ENCODE measurements at places on chromosomes 6 and 20. TPM values are rescaled to one million over a fixed set of nuclear protein-coding genes. Genes with fewer than 3 reads are reported as not detected.

The RHAG gene
- not detected for total RNA-seq

The ZSCAN26 gene
- 10.8 TPM for total RNA-seq

The CEP250 gene
- 52.5 TPM for total RNA-seq

The CRIP3 gene
- 0.29 TPM for total RNA-seq

The PTK7 gene
- total RNA-seq: 69.1 TPM

The TRIM38 gene
- 6.4 TPM for total RNA-seq

DNA sequence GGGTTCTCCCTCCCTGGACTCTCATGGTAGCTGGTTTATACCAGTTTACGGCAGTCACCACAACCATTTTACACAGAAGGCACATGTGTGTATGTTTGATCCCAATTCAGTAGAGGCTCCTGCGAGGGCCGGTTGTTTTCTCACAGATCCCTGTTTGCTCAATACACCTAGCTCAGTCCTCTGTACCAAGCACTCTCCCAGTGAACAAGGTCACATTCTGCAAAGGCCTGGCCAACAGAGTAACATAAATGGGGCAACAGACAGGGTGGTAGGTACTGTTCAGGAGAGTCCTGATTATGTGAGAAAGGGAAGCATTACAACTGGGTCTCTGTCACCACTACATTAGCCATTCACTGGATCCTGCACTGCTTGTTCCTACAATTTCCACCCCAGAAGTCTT lies 84.4 kb downstream of the ELOVL5 start:
- no peak for DNase-seq

DNA sequence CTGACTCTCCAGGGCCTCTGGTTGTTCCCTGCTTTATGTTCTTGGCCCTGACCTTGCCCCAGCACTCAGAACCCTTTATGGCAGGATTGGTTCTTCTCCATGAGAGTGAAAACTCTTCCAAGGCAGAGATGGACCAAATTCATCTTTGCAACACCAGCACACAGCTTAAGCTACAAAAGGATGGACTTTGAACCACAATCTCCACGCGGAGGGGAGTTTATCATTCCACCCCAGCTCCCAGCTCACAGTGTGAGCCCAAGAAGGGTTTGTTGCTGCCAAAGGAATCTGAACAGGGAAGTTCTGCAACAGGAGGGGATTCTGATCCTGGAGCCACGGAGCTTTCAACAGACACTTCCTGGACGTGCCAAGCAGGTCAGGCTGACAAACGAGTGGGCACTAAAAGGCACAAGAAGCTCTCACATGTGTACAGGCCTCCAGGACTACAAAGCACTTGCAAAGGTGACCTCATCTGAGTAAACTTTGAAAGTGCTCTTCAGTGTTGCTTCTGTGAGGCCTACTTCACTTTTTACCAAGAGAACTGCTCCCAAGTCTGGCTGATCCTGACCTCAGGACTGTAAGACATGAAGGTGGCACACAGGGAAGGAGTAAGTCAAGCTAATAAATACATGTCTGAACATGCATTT lies 8.9 kb downstream of the FITM2 start:
- no peak for DNase-seq

GRCh38 chr20:37317316-37317715 lies 27.9 kb downstream of the MANBAL start:
- DNase-seq: no peak

DNA sequence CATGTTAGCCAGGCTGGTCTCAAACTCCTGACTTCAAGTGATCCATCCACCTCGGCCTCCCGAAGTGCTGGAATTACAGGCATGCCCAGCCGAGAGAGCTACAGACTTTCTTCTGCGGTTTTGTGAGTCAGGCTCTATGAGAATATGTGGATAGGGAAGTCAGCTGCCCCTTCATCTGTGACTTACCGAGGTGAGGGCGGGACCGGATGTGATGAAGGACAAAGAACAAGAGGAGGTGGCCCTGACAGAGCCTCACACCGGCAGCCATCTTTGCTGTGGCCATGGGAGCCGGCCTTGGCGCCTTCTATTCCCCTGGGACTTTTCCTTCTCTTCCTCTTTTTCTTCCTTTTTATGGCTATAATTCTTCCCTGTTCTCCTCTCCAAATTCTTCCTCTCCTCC lies 67.0 kb downstream of the IYD start:
- DNase-seq: no peak

- DNase-seq: no peak
Observed at GRCh38 chr20:38962928-38963401, 821 bp downstream of the DHX35 start.

GRCh38 chr6:111566873-111567517 lies 38.7 kb downstream of the TRAF3IP2 start:
- no peak for DNase-seq

DNA sequence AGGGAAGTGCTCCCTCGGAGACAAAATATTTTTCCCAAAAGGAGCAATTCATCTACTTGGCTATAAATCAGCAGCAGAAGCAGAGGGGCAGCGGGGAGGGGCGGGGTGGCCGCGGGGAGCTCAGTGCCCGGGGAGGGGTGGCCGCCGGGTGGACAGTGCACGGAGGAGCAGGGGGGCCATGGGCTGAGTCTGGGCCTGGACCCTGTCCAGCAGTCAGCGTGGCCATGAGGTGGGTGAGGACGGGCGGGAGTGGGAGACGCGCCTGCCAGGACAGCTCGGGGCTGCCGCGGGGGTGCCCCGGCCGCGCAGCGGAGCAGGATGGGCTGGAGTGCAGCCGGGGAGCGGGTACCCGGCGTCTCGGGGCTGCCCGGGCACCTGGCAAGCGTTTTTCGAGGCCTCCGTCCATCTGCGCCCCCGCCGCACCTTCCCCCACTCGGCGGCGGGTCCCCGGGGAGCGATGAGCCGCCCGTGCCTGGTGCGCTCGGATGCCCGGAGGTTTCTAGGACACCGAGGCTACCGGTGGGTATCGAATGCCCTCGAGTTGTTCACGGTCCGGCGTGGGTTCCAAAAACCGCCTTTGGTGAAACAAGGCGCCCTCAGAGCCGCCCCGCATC lies 229.5 kb downstream of the THBS2 start:
- DNase-seq: no peak

DNA sequence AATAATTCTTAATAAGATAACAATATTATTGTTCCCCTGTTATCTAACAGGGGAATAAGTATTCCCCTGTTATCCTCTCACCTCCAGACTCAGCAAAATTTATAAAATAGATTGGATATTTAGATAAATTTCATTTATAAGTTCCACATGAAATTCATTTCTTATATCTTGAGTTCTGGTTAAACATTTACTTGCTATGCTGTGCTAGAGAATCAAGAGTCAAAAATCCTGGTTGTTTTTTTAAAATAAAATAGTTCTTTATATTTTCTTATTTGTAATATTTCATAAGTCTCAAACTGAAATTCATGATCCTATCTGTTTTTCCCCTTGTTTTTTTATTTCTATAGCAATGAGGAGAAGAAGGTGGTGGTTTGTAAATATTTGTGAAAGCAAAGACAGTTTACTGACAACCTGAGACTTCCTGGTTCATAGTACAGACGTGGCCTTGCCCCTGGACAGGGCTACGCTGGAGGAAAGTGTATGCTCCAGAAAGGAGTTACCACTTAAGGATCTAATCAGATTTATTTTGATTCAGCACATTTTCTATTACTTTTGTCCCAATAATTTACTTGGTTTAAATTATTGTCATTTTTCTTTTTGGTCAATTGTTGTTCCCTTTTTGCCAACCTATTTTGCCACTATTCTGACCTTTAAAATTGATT lies 37.8 kb upstream of the MARCKS start:
- DNase-seq: no peak

DNA sequence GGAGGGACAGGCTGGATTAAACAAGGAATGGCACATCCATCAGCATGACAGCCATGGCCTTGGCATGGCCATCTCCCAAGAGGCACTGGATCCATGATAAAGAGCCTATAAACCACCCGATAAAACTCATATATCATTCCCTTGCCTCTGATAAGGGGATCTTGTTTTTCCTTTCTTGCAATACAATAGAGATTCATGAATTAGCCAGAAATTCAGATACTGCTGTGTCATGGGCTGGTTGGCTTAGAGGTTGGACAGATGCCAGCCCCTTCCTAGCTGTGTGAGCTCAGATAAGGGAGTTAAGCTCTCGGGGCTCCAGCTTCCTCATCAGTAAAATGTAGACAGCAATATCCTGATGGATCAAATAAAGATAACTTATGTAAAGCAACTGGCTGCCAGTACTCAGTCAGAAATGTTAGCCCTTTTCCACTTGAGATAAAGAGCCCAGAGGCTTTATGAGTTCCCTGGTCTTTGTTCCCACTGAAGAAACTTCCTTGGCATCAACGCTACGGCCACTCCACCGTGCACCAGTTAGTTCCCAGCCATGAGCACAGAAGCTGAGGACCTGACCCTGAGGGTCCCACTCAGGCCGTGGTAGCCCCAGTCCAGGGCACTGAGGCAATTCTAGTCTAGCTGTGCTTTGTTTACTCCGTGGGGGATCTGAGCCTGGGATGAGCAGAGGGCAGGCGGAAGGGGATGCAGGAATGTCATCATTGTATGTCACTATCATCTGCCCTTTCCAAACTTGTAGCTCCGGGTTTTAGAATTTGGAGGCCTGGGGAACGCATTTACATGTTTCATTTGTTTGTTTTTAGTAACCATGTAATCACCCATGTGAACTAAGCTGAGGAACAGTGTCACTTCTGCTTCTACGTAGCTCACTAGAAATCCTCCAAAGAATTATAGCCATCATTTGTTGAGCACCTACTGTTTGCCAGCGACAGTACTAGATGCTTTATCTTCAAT lies 67.2 kb upstream of the TBC1D7 start:
- DNase-seq: peak; percentile 51

- no peak for DNase-seq
Observed at GRCh38 chr20:50418890-50419642, 91.1 kb upstream of the PTPN1 start.

- no peak for DNase-seq
Observed at GRCh38 chr6:74170118-74170517, 474.1 kb downstream of the CD109 start.

DNA sequence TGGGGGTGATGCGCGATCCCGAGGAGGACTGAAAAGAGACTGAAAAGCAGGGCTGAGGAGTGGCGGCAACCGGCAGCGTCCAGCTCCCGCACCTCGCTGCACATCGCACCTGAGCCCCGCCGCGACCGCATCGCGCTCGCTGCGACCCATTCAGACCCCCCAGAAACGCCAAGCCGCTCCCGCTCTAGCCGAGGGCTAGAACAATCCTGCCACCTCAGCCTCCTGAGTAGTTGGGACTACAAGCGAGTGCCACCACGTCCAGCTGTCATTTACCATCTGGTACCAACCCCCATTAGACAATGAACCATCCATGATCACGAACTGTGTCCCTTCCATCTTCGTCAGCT lies 33.2 kb downstream of the HLA-A start:
- no peak for DNase-seq

DNA sequence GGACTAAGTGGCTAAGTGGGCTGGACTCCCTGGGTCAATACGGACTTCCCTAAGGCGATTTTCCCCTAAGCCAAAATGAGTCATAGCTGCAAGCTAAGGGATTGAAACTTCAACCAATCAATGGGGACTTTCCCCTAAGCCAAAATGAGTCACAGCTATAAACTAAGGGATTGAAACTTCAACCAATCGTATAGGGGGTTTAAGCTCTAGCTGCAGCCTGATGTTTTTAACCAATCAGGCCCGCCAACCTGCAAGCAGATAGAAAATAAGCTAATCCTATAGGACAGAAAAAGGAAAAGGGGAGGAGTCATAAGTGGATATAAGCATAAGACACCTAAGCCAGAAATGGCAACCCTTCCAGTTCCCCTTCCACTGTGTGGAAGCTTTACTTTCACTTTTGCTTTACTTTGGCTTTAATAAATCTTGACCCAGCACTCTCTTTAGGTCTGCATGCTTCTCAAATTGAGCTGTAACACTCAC lies 655.0 kb upstream of the HS3ST5 start:
- peak; percentile 27 for DNase-seq

DNA sequence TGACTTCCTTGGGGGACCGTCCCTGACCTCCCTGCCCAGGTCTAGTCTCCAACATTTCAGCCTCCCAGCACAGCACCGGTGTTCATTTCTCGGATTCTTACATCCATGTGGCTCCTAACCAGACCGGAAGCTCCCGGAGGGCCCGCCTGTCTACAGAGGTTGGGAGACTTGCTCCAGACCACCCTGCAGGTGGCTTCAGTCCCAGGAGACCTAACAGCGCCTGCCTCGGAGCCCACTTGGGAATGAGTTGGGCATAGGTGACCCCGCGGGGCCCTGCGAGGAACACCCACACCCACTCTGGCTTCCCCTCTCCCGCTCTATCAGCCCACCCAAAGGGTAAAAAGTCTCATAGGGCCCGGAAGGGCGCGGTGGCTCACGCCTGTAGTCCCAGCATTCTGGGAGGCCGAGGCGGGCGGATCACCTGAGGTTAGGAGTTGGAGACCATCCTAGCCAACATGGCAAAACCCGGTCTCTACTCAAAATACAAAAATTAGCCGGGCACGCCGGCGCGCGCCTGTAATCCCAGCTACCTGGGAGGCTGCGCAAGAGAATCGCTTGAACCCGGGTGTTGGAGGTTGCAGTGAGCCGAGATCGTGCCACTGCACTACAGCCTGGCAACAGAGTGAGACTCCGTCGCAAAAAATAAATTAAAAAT lies 5.4 kb downstream of the DPPA5 start:
- no peak for DNase-seq

DNA sequence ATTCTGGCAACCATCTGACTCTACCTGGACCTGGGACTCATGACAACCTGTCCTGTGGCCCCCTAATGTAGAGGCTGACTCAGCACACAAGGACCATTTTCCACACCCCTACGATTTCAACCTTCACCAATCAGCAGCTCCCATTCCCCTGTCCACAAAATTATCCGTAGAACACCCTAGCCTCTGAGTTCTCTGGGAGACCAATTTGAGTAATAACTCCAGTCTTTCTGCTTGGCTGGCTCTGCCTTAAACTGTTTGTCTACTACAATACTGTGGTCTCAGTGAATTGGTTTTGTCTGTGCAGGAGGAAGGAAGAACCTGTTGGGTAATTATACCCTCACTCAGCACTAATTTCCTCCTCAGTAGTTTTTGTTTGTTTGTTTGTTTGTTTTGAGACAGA lies 99.3 kb upstream of the MRPS10 start:
- peak; percentile 45 for DNase-seq

DNA sequence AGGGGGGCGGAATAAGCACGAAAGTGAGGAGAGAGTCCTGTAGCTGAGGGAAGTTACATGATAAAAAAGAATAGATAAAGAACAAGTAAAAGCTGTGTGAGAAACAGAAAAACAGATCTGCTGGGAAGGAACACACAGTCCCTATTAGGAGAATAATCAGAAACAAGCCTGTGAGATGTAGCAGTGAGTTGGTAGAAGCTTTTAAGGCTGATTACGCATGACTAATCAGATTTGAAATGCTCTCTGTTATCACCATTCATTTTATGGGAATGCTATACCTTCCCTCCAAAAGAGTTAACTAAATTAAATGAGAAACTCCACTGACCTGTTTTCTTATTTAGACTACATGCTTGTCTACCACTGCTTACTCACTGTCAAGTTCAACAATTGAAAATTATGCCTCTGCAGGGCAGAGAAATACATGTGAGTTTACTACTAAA lies 15.8 kb downstream of the REPS1 start:
- peak; percentile 44 for DNase-seq

Data from PC-3 (cell line).